ENCODE measurements at places on chromosomes 4 and X.
A peak's percentile ranks its signal among the peaks of the same experiment; 100 is the strongest.

GRCh38 chr4:138804711-138805110, 210.9 kb upstream of the NOCT start:
- DNase-seq = peak; percentile 81

GRCh38 chr4:147123146-147123545, 177.5 kb upstream of the TTC29 start:
- no peak for DNase-seq

GRCh38 chrX:71396576-71396975, 30.4 kb downstream of the TAF1 start:
- no peak for DNase-seq

DNA sequence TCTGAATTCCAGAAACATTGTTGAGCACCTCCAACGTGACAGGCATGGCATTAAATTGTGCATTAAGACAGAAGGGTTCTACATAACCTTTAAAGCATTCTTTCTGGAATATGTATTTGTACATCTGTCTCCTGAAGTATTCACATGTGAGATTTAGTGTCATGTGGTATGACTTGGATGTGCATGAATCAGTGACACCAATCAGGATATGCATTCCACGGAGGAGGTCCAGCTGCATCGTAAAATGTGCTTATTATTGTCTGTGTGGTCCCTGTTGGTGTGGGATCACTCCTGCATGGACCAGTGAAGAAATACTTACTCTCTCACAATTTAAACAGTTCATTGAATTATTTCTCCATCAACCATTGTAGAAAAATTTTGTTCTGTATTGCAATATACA, 149.0 kb downstream of the MID1 start:
- no peak for DNase-seq

DNA sequence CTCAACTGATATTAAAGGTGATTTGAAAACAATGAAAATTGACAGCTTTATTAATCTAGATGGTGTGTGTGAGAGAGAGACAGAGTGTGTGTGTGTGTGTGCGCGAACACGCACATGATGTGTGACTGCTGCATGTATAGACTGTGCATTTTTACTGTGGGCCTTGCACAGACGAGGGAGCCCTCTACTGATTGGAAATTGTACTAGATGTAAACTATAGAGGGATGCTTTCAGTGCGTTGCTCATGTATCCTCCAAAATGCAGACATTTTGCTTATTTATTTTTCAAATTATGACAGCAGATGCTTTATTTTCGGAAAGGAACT, 168.4 kb upstream of the GK2 start:
- no peak for DNase-seq

- DNase-seq = peak; percentile 17
These were observed 265.7 kb downstream of the IQCM start for GRCh38 chr4:149549911-149550310.

GRCh38 chrX:53595266-53595810, 91.2 kb downstream of the HUWE1 start:
- DNase-seq = no peak

- DNase-seq = no peak
These were observed 23.6 kb downstream of the KIF4A start for GRCh38 chrX:70313503-70313902.

DNA sequence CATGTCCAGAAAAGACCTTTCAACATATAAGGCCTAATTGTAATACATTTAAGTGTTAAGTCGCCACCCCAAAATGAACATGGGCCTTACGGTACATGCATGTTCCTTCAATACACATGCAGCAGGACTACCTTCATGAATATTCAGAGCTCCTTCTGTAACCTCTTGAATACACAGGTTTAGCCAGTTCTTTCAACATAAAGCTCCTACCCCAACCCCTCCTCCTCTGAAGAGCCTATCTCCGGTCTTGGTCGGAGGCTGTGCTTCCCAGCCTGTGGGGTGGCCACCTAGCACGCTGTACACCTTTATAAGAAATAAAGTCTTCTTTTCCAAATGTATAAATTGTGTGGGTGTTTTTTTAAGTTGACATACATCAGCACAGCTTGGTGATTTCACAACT, 28.3 kb downstream of the NPY5R start:
- DNase-seq = no peak

GRCh38 chr4:163330916-163331628, 1.3 kb downstream of the NPY1R start:
- DNase-seq = no peak

DNA sequence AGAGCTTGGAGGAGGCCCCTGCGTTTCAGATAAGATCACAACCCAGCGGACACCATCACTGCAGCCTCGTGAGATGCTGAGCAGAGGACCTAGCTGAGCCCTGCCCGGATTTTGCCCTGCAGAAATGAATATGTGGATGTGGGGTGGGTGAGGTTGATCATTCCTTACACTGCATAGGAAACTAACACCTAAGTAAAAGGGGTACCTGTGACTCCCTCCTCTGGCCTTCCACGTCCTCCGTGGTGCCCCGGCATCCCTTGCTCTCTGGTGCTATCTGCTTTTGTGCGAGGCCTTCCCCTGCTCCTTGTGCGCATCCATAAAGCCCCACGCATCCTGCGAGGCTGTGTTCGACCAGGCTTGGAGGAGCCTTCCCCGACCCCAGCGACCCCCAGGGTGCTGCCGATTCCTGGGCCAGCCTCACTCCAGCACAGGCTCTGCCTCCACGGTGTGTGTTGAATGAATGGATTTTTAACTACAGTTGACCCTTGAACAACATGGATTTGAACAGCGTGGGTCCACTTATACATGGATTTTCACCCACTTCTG, 25.6 kb upstream of the GPR78 start:
- DNase-seq = no peak

- no peak for DNase-seq
These were observed 19.8 kb upstream of the GBA3 start for GRCh38 chr4:22672944-22673343.

- no peak for DNase-seq
These were observed 91.2 kb downstream of the PLS3 start for GRCh38 chrX:115652221-115652620.

DNA sequence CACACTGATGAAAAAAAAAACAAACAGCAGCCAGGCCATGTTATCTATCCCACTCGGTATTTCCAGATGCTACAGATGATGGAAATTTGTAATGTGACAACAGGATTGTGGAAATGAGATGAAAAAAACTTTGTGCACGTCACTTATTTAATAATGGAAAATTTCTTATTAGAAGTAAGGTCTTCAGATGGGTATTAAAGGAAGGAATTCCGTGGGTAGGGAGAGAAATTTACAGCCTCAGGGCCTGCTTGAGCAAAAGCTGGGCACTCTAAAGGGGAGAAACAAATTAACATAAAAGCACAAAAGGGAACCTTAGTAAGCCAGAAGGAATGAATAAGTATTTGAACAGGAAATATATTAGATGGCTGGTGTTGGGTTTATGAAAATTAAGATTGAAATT, 4.2 kb upstream of the PKD2 start:
- DNase-seq = no peak

- DNase-seq = no peak
These were observed 47.4 kb upstream of the GPM6B start for GRCh38 chrX:13864264-13864663.

- no peak for DNase-seq
These were observed 88.2 kb downstream of the SCD5 start for GRCh38 chr4:82710197-82710929.

DNA sequence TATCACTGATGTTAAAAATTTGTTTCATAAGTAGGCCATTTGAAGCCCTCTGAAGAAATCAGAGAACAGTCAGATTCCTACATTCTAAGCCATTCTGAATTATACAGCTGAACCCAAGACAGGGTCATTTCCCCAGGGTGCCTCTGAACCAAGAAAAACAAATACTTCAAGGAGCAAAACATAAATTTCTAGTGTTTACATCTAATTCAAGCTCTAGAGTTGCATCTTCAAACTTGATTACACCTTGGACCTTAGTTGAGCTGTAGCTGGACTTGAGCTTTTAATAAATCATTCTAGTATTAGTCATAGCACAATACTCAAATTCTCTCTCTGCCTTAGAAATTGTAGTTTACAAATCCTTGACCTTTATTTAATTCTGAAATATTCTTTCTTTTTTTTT, 87.6 kb upstream of the IL15 start:
- no peak for DNase-seq

DNA sequence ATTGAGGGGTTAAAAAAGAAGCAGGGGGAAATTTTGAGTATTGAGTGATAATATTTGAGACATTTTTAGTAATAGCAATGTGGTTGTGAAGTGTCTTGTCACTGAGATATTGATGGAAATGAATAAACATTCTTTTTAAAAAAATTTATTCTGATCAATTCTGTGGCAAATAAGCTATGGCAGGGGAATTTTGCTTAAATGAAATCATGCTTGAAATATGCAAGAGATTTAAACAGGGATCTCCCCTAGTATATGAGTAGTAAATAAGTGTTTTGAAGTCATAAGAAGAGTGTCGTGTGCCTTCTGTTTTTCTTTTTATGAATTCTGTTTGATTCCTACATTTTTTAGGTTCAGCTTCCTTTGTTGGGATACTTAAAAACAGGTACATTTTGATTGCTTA, 23.2 kb downstream of the IL15 start:
- DNase-seq = no peak

DNA sequence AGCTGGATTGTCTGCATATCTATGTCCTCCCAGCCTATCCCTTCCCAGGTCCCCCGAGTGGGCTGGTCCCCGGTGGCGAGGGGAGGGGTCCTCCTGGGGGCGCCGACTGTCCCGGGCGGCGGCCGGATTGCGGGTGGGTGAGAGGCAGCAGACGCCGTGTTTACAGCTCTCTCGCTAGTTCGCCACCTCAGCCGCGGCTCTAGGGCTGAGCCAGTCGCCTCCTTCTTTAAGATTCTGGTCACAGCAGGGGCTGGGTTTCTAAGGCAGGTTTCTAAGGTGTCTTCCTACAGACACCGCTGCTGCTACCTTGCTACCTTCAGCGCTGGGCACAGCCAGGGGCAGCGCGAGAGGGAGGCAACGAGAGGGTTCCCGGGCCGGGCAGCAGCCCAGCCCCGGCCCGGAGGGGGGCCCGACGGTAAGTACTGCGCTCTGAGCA, 57.2 kb downstream of the FRMPD3 start:
- no peak for DNase-seq

- no peak for DNase-seq
These were observed 176.5 kb downstream of the HS3ST1 start for GRCh38 chr4:11252149-11252548.

GRCh38 chr4:14835708-14836425, 166.4 kb upstream of the CPEB2 start:
- no peak for DNase-seq

- DNase-seq = no peak
These were observed 26.1 kb upstream of the CXCL13 start for GRCh38 chr4:77579406-77580076.

DNA sequence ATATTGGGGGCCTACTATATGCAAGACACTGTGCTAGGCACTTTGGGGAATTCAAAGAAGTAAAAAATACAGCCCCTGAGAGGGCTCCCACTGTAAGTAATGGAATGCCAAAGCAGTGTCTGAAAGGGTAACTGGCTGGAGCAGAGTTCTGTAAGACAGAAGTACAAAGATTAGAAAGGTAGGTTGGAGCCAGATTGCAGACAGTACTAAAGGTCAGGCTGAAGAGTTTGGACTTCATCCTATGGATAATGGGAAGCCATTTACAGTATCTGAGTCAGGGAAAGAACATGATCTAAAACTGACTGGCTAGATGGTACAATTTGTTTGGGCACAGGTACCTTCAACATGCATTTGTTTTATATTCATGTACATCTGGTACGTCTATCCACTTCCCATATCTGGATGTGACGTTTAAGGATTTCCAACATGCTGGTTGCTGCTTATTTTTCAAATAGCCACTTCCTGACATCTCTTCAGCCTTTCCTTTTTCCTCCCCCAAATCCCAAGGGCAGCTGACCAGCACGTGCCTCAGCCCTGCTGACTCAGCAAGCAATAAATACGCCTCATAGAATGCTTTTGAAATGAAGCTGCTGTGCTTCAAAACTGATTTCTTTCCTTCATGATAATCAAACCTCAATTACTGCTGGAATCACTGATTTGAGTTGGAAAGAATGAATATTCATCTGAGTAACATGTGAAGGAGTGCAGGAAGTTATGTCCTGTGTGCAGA, 9.5 kb downstream of the ENOX2 start:
- DNase-seq = no peak

- peak; percentile 48 for DNase-seq
These were observed 279.8 kb upstream of the BOD1L1 start for GRCh38 chr4:13907255-13907751.

- DNase-seq = no peak
These were observed 7.6 kb downstream of the ARSJ start for GRCh38 chr4:113971706-113972360.

GRCh38 chrX:38570396-38570795, 9.1 kb downstream of the TSPAN7 start:
- no peak for DNase-seq

DNA sequence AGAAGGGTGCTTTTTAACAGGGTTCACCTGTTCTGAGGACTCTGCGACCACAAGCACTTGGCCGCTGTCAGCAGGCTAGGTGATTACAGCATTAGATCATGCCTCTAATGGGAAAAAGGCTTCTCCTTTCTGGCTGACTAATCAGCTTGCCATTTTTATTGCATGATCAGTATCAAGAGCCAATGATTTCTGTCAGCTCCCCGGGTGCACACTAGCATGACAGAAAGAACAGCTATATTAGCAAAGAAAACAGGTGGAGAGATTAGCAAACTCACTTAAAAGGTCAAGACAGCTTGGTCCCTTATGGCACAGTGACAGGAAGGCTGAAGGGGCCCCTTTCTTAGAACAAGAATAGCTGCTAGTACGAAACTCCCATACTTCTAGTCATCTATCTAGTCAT, 170.0 kb downstream of the SMIM20 start:
- DNase-seq = no peak

DNA sequence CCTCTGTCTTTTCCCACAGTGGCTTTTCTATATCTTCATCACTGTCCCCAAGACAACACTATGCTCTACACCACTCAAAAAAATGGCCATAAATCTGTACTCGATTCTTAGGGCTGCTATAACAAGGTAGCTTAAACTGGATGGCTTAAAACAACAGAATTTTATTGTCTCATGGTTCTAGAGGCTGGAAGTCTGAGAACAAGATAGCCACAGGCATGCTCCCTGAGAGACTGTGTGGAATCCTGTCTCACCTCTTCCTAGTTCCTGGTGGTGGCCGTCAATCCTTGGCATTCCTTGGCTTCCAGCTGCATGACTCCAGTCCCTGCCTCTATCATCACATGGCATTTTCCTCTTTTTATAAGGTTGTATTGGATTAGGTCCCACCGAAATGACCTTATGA, 70.7 kb upstream of the DCLK2 start:
- DNase-seq = no peak

GRCh38 chr4:71201057-71201456, 137.8 kb upstream of the SLC4A4 start:
- DNase-seq = no peak

DNA sequence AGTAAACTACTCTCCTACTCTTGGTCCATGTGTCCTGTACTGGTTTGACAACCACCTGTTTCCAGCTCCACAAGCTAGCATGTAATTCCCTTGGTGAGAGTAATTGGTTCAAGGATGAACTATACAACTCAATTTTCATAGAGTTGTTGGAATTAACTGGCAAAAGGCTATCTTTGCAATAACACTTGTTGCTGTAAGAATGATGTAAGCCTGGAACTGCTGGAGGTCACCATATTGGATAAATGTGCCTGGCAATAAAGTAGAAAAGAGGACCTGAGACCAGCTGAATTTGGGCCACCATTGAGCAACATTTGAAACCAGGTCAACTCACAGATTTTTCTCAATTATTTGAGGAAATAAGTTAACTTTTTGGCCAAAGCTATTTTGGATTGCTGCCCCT, 175.5 kb downstream of the CAMK2D start:
- DNase-seq = no peak

- no peak for DNase-seq
These were observed 23.6 kb downstream of the RBM10 start for GRCh38 chrX:47168495-47169073.

All from Caco-2 (cell line).